NCI-H526 (cell line): ENCODE measurements at places on chromosomes 1 and 21.

- peak; percentile 14 for DNase-seq
These were observed 62.8 kb downstream of the DMRTB1 start for GRCh38 chr1:53521924-53522552.

DNA sequence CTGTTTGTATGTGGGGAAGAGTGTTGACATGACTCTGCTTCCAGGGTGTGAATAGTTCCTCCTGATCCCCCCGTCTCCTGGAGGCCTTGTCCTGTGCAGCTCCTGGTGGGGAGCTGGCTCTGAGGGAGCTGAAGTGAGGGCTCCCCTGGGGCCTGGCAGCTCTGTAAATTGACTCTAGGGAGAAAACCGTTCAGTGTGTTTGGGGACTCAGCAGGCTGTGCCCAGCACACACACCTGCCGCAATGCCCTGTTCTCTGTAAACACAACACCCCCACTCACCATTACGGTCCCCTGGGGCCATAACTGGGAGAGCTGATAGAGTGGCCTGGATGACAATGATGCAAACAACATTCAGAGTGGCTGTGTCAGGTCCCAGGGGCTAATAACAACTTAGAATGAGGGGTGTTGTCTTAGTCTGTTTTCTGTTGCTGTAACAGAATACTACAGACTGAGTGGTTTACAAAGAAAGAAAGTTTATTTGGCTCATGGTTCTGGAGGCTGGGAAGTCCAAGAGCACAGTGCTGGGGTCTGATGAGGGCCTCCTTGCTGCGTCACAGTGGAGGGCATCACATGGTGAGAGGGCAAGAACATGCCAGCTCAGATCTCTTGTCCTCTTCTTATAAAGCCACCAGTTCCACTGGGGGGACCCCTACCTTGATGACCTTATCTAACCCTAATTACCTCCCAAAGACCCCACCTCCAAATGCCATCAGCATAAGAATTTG, 15.3 kb downstream of the ADORA1 start:
- peak; percentile 79 for DNase-seq

GRCh38 chr1:193525917-193526710, 339.7 kb upstream of the B3GALT2 start:
- DNase-seq = no peak

DNA sequence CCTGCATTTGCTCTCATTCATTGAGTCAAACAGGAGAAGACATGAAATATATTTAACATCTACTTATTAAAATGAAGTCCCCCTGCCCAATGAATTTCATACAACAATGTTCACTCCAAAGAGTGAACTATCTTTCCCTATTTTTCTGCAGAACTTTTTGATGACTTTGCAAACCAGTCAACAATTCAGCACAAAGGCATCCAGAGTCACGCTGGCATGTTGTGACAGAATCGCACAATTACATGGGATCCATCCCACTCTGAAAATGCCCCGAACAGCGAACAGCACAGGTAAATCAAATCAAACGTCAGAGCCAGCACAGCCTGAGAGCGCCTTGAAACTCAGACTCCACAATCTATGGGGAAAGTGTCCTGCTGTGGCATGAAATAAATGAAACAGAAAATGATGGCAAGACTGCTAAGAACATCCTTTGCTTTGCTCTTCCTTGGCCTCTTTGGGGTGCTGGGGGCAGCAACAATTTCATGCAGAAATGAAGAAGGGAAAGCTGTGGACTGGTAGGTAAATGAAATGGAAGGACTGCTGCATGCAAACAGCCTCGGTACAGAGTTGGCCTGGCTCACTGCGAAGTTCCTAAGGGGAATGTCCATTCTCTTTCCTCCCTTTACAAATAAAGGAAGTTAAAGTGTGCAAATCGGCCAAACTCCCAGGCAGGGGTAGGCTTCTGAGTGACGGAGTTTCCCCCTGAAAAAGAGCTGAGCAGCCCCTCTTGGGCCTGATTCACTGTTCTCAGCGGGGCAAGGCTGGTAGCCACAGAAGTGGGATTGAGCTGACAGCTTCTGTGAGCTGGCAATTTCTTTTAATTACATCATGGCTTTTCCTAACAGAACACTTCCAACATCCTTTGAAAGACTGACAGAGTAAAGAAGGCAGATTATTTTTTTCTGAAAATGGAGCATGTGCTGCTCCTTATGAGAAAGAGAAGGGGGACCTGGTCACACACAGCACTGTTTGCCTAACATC, at the start of gene DNASE2B:
Gene DNASE2B (plus strand): TSS at position 310 of the 981 bp plus-strand sequence. CDS start 81 bp downstream, at position 391.
- no peak for DNase-seq

DNA sequence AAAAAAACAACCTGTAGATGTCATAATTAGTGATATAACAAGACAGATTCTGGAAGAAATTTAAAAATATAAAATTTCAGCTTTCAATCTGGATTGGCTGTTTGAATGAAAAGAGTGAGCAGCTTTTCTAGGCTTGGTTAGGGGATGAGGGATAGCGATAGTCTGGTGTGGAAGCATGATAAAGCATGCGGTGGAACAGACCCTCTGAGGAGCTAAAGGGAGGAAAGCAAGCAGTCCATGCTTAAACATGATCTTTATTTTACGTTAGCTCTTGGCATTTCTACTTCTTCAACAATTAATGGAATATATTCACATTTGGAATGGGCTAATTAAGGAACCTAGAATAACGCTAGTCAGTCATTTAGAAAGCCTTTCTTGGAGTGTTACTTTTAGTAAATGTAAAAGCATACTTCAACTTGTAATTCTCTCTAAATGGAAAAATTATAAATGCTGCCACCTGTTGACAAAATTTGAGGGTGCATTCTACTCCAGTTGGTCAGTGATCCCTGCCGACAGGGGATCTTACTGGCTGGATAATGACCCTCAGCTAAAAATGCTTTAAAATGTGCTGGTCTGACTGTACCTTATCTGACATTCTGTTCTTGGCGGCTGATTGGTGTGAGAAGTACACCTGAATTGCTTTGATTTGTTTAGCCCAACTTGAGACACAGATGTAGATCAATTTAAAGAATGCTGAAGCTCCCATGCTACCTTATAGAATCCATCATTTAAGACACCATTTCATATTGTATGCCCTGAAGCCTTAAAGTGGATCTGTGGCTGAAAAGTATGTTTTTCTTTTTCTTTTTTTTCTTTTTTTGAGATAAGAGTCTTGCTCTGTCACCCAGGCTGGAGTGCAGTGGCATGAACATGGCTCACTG, 61.2 kb downstream of the AK4 start:
- DNase-seq = peak; percentile 46

- no peak for DNase-seq
These were observed 32.3 kb downstream of the SLC66A1 start for GRCh38 chr1:19344372-19344810.

DNA sequence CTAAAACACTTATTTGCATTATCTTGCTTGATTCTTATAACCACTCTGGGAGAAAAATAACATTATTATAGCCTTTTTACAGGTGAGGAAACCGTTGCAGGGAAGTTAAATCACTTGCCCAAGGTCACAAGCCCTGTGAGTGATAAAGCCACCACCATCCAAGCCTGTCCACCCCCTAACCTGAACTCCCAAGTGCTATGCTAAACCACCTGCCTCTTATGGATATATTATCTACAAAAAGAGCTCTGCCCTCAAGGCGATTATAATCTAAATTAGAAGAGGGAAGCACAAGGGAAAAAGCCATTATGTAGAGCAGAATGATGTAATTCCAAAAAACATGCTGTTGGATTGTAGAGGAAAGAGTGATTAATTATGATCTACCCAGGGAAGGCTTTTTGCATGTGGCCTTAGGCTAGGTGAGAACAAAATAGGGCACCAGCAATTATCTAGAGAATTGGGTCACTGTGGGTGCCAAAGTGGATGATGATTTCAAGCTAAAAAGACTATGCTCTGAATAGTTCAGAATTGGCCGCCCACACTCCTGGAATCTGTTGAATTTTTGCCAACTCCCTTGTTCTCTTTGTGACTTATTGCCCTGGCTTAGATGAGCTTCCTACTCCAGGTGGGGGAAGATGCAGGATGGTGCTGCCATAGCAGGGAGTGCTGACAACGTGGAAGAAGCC, 205.3 kb downstream of the FGGY start:
- no peak for DNase-seq

GRCh38 chr21:43881283-43881682, 16.3 kb downstream of the AGPAT3 start:
- DNase-seq = no peak

GRCh38 chr1:207849646-207850045, 61.3 kb downstream of the CD34 start:
- no peak for DNase-seq

DNA sequence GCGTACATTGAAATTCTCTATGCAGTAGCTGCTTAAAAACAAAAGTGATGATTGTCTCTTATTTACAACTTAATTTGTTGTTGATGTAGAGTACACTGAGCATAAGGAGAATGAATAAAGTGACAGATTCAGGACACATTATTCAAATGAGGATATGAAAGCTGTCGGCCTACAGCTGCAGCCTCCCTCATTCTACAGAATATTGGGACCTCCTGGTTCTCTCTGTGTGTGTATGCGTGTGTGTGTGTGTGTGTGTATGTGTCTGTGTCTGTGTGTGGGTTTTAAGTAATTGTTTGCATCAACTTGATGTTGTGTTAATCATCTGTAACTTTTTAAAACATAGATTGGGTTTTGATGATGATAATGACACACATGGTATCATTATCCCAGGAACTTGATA, 17.9 kb downstream of the PROX1 start:
- no peak for DNase-seq

DNA sequence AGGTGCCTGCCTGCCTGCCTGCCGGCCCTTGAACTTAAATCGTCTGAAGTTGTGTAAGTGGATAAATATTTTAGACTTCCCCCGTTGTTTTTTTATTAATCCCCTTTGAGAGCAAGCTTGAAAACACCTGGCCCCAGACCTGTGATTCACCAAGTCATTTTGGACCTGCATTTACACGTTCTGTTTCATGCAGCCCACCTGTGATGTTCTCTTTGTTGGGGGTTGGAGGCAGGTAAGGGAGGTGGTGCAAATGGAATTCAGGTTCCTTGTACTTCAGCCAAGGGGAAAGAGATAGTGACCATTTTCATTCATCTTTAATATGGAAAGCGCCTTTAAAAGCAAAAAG, 1.2 kb downstream of the SLC37A1 start:
- no peak for DNase-seq

- no peak for DNase-seq
These were observed 21.2 kb downstream of the MCM3AP start for GRCh38 chr21:46264046-46264689.

GRCh38 chr1:81467383-81467782, 333.4 kb upstream of the ADGRL2 start:
- DNase-seq = no peak

DNA sequence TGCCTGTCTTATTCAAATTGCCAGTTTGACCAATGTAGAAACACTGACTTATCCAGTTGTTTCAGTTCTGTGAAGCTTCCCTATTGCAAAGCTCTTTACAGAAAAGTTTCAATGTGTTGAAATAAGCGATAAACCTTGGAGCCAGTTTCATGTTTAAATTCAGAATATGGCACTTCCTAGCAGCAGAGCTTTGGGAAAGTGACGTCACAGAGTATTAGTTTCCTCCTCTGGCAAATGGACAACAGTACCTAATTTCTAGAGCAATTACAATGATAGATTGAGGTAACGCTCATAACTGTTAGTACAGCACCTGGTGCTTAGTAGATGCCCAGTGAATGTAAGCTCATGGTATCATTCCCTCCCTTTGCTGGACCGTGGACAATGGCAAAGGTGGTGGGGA, 527.5 kb upstream of the DAB1 start:
- no peak for DNase-seq

GRCh38 chr1:3312898-3313575, 141.4 kb upstream of the ARHGEF16 start:
- DNase-seq = no peak

- DNase-seq = no peak
These were observed 6.1 kb upstream of the MTF1 start for GRCh38 chr1:37865348-37866120.

- DNase-seq = no peak
These were observed 847 bp downstream of the PSMD4 start for GRCh38 chr1:151255381-151255780.

- DNase-seq = no peak
These were observed 31.1 kb downstream of the CD160 start for GRCh38 chr1:145750426-145750825.

DNA sequence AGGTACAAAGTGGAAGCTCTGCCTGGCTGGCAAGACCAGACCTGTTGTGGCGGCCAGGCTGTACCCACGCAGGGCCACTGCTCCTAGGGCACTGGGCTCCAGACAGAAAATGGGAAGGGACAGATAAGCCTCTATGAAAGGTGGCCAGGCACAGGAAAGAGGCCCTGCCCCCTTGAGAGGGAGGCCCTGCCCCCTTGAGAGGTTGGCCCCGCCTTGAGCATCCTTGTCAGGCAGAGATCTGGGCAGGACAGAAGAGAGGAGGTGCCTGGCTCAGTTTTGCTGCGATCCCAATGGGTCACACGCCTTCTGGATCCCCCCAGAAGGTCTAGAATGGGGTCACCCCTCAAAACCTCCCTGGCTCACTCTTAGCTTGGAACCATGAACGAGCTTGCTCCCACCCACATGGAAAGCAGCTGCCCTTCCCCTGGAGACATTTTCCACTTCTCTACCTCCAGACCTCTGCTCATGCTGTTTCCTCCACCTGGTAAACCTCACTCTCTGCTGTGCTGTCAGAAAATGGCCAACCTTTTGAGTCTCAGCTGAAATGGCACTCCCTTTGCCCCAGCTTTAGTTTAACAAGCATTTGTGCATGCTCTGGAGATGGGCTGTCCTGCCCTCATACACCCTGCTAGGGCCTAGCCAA, 17.5 kb upstream of the ECE1 start:
- no peak for DNase-seq

GRCh38 chr1:89125913-89126580, at the start of gene GBP2:
Gene GBP2 (minus strand): TSS chr1:89126114. CDS start chr1:89121966, 4,148 bp downstream.
- DNase-seq = no peak

- no peak for DNase-seq
These were observed 83.5 kb downstream of the UCK2 start for GRCh38 chr1:165910764-165911421.

DNA sequence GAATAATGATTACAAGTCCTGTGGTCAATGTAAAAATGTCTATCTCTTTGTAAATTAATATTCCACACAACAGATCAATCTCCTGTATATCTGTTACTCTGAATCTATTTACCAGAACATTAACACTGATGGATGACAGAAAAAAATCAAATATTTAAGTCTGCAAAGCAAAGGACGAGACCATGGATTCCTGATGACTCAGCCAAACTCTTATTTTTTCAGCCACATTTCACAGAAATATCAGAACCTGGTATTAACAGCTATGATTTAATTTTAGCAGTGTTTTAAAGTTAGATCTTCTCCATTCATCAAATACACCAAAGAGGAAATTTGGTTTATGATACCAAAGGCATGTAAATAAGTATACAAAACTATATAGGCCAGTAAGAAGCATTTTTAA, 46.1 kb downstream of the FAF1 start:
- no peak for DNase-seq

DNA sequence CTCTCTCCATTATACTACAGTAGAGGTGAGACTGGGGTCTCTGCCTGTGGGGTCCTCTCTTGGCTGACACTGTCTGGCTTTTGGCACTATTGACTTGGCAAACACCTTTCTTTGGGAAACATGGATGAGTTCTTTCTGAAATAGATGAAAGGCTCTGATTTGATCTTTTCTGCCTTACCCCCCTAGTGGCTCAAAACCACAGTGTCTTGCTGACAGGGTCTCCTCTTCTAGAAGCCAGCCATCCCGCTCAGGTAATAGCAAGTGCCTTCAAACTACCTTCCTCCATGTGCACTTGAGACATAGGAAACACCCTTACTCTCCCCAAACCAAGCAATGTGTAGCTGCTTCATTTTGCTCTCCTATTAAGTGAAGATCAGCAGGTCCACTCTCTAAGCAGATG, 260.4 kb downstream of the BRINP2 start:
- DNase-seq = no peak

GRCh38 chr1:26585471-26585870, 55.9 kb downstream of the RPS6KA1 start:
- no peak for DNase-seq

GRCh38 chr1:116067566-116067890, 43.7 kb upstream of the MAB21L3 start:
- no peak for DNase-seq
